ENCODE measurements at places on chromosomes 3 and 15.
A peak's percentile ranks its signal among the peaks of the same experiment; 100 is the strongest.

DNA sequence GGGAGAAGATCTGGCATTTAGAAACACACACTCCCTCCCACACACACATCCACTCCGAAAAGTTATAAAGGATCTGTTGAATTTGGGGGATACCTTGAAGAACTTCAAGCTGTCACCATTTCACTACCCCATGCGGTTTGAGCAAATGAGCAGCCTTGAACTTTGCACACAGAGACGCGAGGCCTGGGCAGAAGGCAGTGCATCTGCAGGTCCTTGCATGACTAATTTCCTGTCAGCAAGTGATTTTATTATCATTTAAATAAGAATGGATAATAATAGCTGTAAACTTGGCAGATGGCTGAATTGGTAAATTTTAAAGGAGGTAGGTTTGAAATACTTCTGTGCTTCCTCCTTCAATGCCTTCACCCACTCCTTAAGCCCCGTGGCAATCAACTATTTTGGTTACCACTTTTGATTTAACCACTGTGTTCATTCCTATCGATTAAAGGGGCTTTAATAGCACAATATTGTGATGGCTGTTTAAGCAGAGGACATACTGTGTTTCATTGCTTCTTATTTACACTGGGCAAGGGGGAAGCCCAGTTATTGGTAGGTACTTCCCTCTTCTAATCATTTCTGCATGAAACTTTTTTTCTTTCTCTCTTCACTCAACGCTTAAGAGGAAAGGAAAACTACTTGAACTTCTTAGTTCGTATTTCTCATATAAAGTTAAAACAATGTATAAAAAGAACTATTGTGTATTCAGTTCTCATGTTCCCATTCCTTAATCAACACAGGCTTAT lies 108.1 kb downstream of the ROBO2 start:
- no peak for DNase-seq

GRCh38 chr3:73580343-73580742 lies 44.4 kb downstream of the PDZRN3 start:
- DNase-seq: peak; percentile 1

- DNase-seq: no peak
Observed at GRCh38 chr15:40957581-40958051, 4.3 kb downstream of the CHAC1 start.

DNA sequence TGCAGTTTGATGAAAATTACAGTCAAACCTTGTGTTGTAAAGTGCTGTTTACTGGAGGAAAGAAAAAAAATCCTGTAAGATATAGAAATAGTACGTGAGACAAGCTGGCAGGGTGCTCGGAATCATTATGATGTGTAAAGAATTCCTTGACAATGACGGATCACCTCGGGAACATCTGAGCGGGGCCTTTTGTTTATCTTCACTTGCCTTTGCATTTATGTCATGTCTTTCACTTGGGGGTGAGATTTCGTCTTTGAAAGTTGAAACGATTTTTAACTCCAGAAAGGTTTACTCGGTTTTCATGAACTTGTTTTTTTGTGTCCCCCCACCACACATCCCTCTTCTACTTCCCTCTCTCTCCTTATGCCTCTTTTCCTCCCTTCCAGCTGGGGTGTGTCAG lies 128.3 kb upstream of the VEPH1 start:
- DNase-seq: no peak

DNA sequence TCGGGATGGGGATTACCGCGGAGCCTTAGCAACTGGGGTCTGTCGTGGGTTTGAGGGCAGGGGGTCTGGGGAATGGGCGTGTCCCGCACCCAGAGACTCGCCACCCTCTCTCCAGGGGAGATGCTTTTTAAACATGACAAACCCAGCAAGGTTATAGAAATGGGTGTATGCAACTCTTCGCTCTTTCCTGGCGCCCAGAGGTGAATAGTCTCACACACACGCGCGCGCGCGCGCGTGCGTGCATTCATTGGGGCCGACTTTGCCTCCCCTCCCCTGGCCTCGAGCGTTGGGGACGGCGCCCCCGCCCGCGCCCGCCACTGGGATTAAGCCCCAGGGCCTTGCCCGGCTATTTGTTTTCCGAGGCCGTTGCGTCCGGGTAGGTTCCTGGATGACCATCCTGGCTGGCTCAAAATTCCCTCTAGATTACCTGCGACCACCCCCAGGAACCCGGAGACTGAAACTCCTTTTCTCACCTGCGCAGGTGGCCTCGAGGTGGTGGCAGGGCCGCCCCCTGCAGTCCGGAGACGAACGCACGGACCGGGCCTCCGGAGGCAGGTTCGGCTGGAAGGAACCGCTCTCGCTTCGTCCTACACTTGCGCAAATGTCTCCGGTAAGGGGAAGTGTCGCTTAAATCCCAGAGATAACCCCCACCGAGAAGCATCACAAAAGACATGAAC lies 777 bp downstream of the GPR160 start:
- DNase-seq: no peak
